Activated T-cell treated with anti-CD3 and anti-CD28 coated beads, Interleukin-2, amount 50 U/mL, for 1 hour (primary cell): ENCODE measurements at places on chromosomes 16 and 17.
A peak's percentile ranks its signal among the peaks of the same experiment; 100 is the strongest.

DNA sequence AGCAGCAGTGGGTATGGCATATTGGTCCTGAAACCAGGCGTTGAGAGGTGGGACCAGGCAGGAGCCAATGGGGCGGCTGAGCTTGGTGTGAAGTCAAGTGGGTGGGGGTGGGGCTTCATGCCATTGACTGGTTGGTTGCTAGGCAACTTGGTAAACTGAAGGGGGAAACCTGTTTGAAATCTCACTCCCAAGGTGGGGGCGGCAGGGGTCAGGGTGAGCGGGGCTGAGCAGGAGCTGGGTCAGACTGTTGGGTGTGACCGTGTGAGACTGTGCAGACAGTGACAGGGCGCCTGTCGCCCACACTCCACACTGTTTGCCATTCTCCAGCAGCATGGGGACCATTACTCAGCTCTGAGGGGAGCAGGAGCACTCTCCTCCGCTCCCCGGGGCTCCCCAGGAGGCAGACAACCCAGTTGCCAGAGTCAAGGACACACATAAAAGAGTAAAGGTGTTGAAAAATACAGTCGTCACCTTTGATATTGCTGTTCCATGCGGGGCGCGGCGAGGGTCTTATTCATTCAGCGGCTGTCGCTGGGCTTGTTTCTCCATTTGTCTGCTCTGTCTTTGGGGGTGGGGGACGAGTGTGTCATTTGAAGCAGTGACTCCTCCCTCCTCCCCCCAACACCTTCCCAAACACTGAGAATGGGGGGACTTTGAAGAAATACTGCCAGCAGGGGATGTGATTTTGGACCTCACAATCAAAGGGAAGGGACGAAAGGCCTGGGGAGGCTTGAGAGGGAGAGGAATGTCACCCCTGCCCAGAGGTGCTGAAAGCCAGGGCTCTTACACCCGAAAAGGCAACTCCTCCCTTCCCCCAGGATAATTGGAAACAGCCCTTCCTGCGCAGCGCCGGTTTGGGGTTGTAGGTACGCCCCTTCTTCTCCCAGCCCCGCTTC lies 1.2 kb upstream of the EFNB3 start:
- no peak for DNase-seq

DNA sequence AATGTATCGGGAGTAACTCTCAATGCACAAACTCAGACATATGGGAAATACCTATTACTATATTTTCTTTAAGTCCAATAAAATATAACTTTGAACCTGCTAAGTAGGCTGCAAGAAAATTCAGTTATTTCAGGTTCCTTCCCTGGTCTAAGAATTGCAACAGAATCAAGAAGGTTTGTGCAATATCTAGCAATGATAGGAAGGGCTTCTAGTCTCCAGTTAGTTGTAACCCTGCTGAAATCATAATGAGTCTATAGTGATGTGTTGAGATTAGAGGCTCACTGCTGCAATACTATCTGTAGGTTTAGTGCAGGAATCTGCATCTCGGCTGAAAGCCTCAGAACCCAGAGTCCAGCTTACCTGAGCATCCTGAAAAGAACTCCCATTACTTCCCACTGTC lies 110.5 kb downstream of the PMP22 start:
- DNase-seq: no peak

GRCh38 chr16:79210607-79211006 lies 389.9 kb downstream of the MAF start:
- DNase-seq: no peak

DNA sequence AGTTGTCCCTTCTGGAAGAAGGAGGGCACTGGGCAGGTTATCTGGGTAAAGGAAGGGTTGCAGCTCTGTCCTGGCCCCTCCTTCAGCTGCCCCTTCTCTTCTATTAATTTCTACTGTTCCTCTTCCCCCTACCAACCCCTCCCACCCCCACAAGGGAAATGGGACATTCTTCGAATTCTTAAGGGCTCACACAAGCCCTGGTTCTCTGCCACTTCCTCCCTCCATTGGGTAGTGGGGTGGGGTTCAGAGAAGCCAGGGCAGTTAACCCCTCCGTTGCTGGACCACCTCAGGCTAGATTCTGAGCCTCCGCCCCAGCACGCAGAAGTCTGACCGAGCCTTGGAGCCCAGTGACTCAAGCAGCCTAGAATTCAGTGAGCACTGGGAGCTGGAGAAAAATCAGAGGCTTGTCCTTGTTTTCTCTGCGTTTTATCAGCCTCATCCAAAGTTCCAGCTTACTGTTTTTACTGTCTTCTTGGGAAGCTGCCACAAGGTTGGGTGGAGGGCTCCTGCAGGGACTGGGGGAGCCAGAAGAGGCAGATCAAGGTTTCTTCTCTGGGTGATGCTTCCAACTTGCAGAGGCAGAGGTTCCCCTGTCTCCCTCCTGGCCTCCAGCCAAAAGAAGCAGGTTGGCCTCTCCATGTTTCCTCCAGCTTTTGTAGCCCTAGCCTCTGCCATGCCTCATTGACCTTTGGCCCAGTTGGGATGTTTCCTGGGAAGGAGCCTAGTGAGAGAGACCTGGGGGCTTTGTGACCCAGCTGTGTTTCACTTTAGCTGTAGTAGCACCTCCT lies 10.2 kb downstream of the LASP1 start:
- peak; percentile 23 for DNase-seq

- no peak for DNase-seq
Measured at GRCh38 chr17:45951941-45952340, 47.1 kb upstream of the STH start.

DNA sequence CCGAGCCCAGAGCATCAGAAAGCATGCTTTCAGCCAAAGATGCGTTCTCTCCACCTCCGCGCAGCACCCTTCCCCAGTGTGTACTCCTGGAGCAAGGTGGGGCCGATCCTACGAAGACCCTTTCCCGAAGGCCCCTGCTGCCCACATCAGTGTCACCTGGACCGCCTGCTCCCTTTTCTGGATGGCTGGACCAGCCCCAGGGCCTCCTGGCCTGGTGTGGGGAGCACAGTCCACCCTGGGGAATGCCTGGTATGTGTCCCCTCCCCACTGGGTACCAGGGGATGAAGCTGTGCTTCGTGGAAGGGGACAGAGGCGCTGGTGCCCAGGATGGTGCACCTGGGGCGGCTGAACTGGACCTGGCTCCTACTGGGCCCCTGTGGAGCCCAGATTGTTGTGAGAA lies 173.8 kb downstream of the SEC14L1 start:
- no peak for DNase-seq

DNA sequence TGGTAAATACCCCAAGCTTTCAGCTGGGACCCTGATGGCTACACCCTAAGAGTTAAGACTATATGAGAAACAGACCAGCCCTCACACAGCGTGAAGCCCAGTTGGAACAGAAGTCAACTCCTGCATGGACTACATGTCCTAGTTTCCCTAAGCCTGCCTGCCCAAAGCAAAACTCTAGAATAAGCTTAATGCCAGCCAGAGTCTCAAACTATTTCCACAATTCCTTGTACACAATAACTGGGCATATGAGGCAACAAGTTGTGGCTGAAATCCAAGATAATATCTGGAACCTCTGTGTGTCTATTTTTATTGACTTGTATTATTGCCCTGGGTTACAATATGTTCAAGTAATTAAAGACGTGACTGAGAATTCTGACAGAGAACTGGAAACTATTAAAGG lies 19.4 kb downstream of the MYH10 start:
- DNase-seq: no peak
